ENCODE measurements at places on chromosomes 4 and X.

DNA sequence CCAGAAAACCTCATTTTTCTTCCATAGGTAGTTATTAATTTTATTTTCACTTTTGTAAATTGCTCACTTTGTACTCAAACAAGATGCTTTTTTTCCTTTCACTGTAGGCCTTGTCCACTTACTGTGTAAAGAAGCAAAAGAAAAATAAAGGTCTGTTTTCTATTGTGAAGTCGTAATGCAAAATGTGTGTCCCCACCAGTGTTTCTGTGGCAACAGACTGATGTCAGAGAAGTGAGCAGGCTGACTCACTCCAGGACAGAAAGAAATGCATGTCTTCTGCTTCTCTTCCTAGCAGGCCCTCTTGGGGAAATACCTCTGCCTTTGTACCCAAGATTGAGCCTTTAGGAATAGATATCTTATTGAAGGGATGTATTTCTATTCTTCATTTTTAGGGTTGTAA, 30.3 kb downstream of the INPP4B start:
- DNase-seq = peak; percentile 83

DNA sequence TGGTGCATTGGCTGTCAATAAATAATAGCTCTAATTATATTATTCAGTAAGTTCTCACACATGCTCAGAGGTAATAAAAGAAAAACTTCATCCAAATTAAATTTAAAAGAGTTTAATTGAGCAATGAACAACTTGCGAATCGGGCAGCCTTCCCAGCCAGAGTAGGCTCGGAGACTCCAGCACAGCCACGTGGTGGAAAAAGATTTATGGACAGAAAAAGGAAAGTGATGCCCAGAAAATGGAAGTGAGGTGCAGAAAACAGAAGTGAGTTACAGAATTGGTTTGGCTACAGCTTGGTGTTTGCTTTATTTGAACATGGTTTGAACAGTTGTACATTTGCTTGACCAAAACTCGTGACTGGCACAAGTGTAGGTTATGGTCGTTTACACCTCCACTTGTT, 13.6 kb upstream of the BOD1L1 start:
- no peak for DNase-seq

DNA sequence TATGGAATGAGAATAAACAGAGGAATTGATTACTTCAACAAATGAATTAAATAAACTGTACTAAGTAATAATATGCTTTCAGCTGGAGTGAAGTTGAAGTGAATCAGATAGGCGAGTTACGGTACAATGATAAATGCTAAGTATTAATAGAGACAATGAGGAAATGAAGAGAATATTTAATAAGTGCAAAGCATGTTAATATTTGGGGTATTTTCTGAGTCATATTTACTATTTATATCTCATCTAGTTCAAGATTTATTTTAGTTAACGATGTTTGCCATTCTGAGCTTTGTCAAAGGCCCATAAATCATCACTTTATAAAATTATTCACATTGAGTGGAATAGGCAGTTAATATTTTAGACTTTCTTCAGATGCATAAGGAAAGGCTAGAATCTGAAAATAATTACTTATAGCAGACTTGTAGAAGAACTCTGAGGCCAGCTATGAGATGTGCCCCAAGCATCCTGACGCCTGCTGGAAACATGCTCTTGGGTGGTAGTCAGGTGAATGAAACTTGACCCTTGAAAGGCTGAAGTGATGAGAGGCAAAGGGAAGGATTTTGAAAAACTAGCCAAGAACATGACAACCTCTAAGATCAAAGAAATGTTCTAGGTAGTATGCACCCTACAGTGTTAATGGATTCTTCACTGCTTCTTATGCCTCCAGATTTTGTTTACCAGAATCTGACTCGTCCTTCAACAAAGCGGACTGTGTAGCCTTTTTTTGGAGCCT, 133.8 kb upstream of the STIM2 start:
- DNase-seq = no peak

GRCh38 chr4:138163171-138163570, 79.0 kb downstream of the SLC7A11 start:
- no peak for DNase-seq

- no peak for DNase-seq
Observed at GRCh38 chr4:95319169-95319568, 229.6 kb downstream of the UNC5C start.

GRCh38 chr4:139011225-139011950, 4.2 kb upstream of the NOCT start:
- DNase-seq = no peak

GRCh38 chr4:78426972-78427371, 124.6 kb upstream of the ANXA3 start:
- no peak for DNase-seq

- DNase-seq = peak; percentile 86
Observed at GRCh38 chr4:133565379-133565778, 416.3 kb downstream of the PCDH10 start.

DNA sequence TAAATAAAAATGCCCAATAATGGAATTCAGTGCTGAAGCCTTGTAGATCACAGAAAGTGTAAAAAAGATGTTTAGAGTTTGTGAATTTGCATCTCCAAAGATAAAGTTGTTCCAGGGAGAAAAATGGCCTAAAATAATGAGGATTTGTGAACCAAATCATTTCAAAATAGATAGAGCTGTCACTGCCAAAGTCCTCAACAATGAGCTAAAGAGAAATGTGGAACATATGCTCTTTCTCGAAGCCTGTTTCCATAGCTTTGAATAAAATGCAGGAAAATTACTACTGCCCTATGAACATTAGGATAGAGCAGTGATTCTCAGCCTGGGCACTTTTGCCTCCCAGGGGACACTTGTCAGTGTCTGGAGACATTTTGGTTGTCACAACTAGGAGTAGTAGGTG, 3.4 kb upstream of the AP1S2 start:
- no peak for DNase-seq

DNA sequence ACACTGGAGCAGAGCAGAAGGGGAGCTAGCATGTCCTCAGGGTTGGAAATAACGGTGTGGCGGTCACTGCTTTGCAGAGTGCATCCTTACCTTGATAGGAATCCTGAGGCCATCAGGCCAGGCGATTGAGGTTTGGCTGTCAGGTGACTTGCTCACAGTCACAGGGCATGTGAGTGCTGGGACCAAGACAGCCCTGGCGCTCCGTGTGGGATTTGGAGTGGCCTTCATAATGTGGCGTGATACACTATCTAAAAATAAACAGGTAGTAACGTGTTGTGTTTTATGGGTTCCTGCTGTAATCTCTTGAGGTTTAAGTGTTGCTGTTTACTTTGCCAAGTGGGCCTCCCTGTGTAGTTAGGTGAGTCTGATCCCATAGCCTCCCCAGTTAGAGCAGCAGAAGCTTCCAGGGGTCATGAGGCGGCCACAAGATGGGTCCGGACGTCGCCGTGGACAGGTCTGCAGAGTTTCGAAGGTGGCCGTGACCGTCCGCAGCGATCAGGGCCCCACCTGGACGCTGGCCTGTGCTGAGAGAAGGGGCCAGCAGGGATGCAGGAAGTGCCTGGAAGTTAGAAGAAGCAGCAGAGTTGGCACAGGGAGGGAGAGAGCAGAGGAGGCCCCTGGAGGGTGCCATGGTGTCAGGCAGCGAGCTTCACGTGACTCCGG, 27.7 kb downstream of the RGS12 start:
- no peak for DNase-seq

DNA sequence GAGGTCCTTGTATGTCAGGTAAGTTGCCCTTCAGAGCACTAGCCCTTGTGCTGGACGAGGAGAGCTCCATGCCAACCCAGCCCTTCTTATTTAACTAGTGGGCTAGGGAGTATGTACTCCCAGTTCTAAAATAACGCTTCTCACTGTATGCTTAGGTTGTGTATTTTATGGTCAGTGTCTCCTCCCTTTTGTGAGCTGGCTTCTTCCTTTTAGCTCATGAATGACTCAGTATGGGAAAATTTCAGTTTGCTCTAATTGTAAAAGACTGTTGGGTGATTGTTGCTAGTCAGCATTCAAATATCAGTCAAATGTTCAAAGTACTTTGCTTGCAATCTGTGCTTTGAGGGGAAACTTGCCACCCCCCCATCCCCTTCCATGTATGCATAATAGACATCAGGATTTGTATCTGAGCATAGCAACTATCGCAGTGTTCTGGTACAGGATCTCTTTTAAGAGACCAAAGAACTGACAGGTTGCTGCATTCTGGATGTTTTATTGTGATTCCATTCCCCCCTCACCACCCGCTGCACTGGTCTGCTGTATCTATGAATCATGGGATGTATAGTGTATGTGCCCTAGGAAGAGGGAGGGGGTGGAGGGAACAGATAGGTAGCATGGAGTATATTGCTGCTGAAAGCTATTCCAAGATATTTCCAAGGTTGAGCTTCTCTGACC, 34.7 kb downstream of the DLG3 start:
- peak; percentile 83 for DNase-seq

GRCh38 chr4:7659429-7660175, 224.9 kb upstream of the PSAPL1 start:
- DNase-seq = no peak

GRCh38 chr4:126992910-126993309, 639.8 kb upstream of the INTU start:
- no peak for DNase-seq

- no peak for DNase-seq
Observed at GRCh38 chr4:135741583-135741982, 1540.0 kb upstream of the PABPC4L start.

GRCh38 chrX:47351706-47352105, 18.7 kb upstream of the ZNF157 start:
- no peak for DNase-seq

GRCh38 chr4:114807357-114807756, 208.8 kb downstream of the UGT8 start:
- no peak for DNase-seq

GRCh38 chr4:132556316-132556715, 592.8 kb upstream of the PCDH10 start:
- no peak for DNase-seq

- DNase-seq = no peak
Observed at GRCh38 chr4:128862608-128863311, 53.3 kb downstream of the JADE1 start.

All from astrocyte of the spinal cord (primary cell).